ENCODE measurements at places on chromosomes 7 and 10. TPM values are rescaled to one million over a fixed set of nuclear protein-coding genes. Genes with fewer than 3 reads are reported as not detected.

CYP17A1 gene
- not detected for total RNA-seq

ICA1 gene
- total RNA-seq, result 1.6 TPM

PRSS37 gene
- total RNA-seq, result not detected

ASZ1 gene
- total RNA-seq, result not detected

MOSPD3 gene
- 18.8 TPM for total RNA-seq

GSTO2 gene
- 1.3 TPM for total RNA-seq

PRTFDC1 gene
- 17.3 TPM for total RNA-seq

CASP7 gene
- total RNA-seq, result 26.6 TPM

ZPBP gene
- total RNA-seq, result not detected

ACSL5 gene
- 0.13 TPM for total RNA-seq

LRRC18 gene
- not detected for total RNA-seq

HMX2 gene
- 0.23 TPM for total RNA-seq

NAPEPLD gene
- total RNA-seq, result 3.5 TPM

All from A549 treated with Mapracorat at 1 μM for 4 hours (cell line).